ENCODE measurements at places on chromosomes 7 and 10.

GRCh38 chr7:42069590-42069989, 167.4 kb downstream of the GLI3 start:
- DNase-seq: no peak

DNA sequence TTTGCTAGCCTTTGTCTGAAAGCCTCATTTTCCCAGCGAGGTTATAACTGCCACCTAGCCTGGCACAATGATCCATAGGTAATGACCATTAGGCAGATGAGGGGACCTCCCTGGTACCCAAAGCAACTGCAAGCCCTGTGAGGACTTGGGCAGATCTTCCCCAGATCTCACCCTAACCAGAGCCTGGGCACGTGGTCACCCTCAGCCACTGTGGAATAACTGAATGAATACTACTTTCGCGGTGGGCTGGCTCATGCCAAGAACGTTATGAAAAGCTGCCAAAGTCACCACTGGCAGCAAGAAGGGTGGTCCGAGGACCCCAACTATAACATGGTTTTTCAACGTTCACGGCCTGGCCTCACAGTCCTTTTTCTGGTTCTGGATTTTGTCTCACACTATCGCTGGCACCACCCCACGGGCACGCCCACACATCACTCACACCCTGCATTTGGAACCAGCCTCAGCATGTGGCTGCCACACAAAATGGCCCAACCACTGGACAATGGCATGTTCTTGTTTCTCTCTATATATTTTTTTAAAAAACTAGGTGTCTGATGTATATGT, 3.4 kb downstream of the PRKAG2 start:
- peak; percentile 18 for DNase-seq

DNA sequence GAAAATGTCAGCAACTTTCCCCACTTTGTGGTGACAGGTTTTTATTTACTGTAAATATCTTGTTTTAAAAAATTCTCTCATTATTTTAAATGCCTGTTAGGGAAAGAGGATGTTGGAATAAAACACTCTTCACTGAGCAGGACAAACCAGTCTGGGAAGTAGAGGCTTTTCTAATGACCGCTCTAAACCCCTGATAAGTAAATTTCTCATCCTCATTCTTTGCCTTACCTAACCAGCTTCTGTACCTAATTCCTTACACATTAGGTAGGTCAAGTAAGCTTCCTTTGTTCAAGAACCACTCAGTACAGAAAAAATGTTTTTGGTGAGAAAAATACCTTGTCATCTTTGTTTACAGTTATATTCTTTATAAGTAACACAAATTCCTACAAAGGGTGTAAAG, 143.6 kb downstream of the GPR85 start:
- DNase-seq: no peak

DNA sequence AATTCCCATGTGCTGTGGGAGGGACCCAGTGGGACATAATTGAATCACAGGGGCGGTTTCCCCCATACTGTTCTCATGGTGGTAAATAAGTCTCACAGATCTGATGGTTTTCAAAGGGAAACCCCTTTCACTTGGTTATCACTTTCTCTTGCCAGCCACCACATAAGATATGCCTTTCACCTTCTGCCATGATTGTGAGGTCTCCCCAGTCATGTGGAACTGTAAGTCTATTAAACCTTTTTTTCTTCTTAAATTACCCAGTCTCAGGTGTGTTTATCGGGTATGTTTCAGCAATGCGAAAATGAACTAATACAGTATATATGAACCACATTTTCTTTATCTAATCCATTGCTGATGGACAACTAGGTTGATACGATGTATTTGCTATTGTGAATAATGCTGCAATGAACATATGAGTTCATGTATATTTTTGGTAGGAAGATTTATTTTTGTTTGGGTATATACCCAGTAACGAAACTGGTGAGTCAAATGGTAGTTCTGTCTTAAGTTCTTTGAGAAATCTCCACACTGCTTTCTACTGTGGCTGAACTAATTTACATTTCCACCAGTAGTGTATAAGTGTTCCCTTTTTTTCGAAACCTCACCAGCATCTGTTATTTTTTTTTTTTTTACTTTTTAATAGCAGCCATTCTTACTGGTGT, 70.0 kb upstream of the HGF start:
- DNase-seq: no peak

GRCh38 chr7:21768279-21768678, 177.4 kb downstream of the CDCA7L start:
- no peak for DNase-seq

GRCh38 chr7:155950898-155951553, 138.8 kb upstream of the SHH start:
- no peak for DNase-seq

DNA sequence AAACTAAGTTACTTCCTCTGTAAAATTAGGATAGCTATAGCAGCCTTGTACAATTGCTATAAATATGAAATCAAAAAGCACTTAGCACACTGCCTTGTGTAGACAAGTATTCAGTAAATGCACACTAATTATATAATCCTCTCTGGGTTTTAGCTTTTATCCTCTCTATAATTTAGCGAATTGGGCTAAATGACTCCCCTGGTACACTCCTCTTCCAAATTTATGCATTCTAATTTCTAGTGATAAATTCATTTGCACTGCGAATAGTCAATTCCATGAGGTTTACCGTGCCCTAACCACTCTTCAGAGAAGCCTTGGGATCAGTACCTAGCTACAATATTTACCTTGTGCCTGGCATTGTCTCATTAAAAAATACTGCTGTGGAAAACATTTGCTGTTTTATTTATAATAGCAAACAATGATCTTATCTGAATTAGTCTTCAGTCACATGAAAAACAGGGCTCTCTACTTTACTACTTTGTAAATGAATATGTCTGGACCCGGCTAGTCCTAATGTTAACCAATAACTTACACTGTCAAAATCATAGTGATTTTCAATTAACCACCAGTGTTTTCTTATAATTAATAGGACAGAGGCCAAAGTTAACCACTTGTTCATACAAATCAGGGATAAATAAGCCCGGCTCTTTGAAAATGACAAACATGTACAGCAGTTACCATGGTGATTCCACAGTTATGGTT, 577.9 kb downstream of the IPMK start:
- no peak for DNase-seq

All from AG08395 (cell line).